Caco-2 (cell line): ENCODE measurements at places on chromosomes 6 and 20. TPM values are rescaled to one million over a fixed set of nuclear protein-coding genes. Genes with fewer than 3 reads are reported as not detected.

GRCh38 chr20:51379601-51380341 is 162.7 kb downstream of the NFATC2 start:
- no peak for DNase-seq

DNA sequence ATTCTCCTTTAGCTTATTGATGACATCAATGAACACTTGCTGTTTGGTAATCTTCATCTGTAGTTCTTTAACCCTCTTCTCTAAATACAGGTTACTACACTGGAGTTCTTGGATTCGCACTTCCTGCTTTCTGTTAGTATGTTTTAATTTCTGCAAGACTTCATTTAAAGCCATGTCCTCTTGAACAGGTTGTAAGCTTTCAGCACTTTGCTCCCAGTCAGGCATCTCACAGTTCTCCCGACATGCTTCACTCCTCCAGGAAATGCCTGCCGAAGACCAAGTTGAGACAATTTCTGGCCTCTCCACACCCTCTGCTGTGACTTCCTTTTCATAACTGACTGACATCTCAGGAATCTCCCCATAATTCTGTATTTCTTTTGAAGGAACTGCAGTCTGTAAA is 15.8 kb downstream of the CAGE1 start:
- no peak for DNase-seq

- DNase-seq: no peak
Observed at GRCh38 chr6:71889366-71889765, 3.0 kb downstream of the RIMS1 start.

GRCh38 chr6:32126880-32127279 is 1.2 kb downstream of the ATF6B start:
- no peak for DNase-seq

GRCh38 chr20:39412091-39412490 is 449.9 kb downstream of the DHX35 start:
- DNase-seq: no peak

- no peak for DNase-seq
Observed at GRCh38 chr20:34880215-34880850, 3.9 kb downstream of the ACSS2 start.

- no peak for DNase-seq
Observed at GRCh38 chr6:157989541-157990289, 8.1 kb downstream of the SYNJ2 start.

DNA sequence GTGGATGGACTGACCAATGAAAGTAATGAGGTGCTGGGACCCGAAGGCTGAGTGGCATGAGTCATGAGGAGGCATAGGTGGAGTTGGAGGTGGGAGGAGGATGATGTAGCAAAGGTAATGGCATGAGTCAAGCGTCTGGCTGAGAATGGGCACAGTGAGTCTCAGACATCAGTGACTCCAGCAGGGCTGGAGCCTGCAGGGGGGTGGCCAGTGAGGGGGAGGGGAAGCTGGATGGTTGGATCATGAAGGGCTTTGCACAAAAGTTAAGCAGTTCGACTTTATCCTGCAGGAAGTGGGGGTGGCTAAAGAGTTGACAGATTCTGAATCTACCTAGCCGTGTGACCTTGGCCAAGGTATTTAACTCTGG is 99.0 kb upstream of the IYD start:
- DNase-seq: no peak

- DNase-seq: no peak
Observed at GRCh38 chr6:95232446-95232845, 344.9 kb upstream of the MANEA start.

The OR2H2 gene
- total RNA-seq: not detected in 2 replicates
